ENCODE measurements at places on chromosomes 1 and 21. TPM values are rescaled to one million over a fixed set of nuclear protein-coding genes. Genes with fewer than 3 reads are reported as not detected.

The IL22RA1 gene
- not detected for total RNA-seq

The F5 gene
- 0.13 TPM for total RNA-seq

The TLCD4 gene
- 0.04 TPM for total RNA-seq

The PEAR1 gene
- 15.8 TPM for total RNA-seq

The SV2A gene
- total RNA-seq: 6.3 TPM

The BRINP3 gene
- not detected for total RNA-seq

The KLHDC9 gene
- 0.60 TPM for total RNA-seq

The GNG4 gene
- total RNA-seq: not detected

The OR2T34 gene
- not detected for total RNA-seq

The KRTAP7-1 gene
- not detected for total RNA-seq

The CRP gene
- total RNA-seq: not detected

The TGFBR3 gene
- total RNA-seq: 12.5 TPM

The DISP1 gene
- 2.1 TPM for total RNA-seq

The CYP4X1 gene
- total RNA-seq: 1.6 TPM

The CCDC185 gene
- not detected for total RNA-seq

The RAB13 gene
- 74.8 TPM for total RNA-seq

The VAV3 gene
- 1.1 TPM for total RNA-seq

The FABP3 gene
- total RNA-seq: 0.35 TPM

The S100A7 gene
- not detected for total RNA-seq

The SPRR2B gene
- not detected for total RNA-seq

The P3R3URF gene
- total RNA-seq: not detected

The ATAD3C gene
- 0.20 TPM for total RNA-seq

The AIRE gene
- under 0.01 TPM for total RNA-seq

The HCRTR1 gene
- 0.53 TPM for total RNA-seq

Measured in pulmonary artery endothelial cell (primary cell).